Hematopoietic multipotent progenitor cell (in vitro differentiated cells): ENCODE measurements at places on chromosomes 7 and 10.

- DNase-seq, result no peak
Measured at GRCh38 chr7:151999424-152000090, 25.9 kb upstream of the GALNT11 start.

DNA sequence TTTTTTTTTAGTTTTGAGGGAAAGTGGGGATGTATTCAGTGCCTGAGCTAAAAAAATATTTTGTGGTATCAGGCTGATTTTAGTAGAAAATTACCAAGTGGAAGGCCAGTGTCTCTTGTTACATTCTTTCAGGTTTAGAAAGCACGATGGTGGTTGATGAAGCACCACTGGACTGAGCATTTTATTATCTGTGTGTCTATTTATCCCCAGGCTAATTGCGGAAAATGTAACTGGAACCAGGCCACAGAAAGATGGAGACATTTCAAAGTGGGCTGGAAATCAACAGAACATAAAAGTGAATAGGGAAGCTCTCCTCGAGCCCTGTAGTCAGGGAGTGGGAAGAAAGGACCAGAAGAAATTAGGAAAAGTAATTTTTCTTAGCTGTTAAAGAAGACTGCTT lies 261.0 kb downstream of the STK31 start:
- DNase-seq, result no peak

DNA sequence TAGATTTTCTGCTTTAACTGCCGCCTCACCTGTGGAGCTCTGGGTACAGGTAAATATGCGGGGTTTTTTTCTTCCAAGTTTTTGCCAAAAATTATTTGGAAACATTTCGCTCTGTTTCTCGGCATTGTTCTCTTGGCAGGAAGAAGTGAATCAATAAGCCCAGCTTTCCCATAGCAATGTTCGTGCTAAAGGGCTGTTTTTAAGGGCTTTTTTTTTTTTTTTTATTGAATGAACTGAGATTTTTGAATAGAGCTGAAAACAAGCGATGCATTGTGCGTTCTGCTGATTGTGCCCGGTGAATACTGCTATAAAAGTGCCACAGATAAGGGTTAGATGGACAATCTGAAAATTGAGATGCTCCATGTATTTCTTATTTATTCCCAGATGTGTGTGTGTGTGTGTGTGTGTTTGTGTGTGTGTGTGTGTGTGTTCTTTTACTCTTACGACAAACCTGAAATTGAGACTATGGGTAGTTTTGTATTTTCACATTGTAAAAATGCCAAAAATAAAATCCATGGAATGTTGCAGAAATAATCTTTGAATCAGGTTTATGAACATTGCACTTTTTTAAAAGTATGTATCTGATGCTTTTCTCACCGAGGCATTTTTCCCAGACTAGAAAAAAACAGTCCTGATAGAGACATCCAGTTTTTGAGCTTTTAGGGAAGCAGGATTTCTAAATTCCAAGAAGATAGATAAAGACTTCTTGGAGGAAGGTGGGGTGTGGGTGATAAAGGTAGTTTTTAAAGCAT lies 30.5 kb downstream of the KIAA1217 start:
- DNase-seq, result no peak

DNA sequence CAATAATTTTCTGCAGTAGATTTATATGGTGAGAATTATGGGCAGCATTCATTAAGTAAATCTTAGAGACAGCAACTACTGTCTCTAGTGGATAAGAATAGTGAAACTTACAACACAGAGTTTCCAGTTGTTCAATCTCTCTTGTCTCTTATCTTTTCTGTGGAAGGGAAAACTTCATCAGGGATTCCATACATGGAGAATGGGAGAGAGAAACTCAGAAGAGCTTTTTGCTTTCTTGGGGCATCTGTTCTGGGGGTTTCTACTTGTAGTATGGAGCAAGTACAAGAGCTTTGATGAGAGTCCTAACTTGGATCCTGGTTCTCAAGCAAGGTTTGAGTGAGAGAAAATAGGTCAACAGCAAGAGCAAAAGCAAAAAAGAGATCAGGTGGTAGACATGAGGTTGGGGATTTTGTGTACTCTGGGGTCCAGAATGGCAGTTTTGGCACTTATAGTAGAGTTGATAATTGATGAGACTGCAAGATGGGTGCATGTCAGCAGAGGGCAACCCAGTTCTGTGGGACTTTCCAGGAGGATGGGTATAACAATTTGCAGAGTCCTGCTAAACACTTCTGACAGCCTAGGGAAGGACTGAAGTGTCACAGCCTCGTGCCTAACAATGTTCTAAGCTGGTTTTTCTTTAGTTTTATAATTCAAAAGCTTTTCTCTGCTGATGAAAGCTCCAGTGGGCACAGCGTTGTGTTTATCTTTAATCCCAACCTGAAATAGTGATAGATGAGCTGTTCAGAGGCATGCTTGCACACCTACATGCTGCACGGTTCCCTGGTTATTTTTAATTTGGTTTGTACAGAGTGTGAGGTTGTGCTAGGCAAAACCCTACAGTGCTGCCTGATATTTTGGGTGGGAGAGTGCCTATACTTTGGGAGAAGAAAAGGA lies 32.0 kb upstream of the STRIP2 start:
- no peak for DNase-seq

DNA sequence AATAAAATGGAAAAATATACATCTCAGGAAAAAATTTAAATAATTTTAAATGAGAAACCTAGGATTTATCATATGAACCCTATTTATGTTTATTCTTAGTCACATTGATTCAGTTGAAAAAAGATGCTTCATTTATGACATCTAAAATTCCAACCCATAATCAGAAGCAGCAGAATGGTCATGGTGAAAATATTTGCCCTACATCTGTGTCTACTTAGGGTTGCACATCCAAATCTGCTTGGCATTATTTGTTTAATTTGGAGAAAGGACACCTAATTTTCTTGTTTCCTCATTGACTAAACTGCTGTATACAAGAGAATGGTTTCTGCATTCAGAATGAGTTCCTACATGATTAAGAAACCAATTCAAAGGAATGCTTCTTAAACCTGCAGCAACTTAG lies 72.9 kb upstream of the SKAP2 start:
- DNase-seq, result no peak

DNA sequence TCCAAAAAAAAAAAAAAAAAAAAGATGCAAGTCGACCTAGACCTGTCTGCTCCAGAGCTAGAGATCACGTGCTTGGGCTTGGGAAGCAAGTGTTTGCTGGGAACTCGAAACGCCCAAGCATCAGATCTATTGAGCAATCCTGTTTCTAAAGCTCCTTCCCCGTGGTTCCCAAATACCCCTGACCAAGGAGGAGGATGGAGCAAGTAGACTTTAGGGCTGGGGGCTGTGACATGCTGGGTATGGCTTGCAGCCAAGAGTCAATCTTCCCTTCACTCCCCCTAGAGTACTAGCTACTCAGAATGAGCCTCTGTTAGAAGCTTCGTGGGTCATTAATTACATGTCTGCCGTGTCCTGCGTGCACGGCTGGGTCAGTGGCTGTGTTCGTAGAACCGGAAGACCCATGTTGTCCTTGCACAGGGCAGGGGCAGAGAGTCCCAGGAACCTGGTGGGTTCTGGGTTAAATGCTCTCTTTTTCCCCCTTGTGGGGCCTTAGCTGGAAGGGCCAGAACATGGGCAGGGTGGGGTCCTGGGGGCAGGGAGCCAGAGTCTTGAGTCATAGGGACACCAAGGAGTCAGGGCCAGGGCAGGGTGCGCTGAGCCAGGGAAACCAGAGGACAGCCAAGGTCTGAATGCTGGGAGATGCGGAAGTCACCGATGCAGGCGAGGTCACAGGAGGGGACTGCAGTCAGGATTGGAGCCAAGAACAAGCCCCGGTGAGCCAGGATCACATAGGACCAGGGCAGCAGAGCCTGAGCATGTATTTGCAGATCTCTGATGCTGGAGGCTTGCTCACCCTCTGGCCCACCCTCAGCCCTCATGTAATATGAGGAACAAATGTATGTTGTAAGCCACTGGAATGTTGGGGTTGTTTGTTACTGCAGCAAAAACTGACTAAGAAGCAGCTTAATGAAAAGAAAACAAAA lies 34.6 kb upstream of the TPST1 start:
- no peak for DNase-seq

DNA sequence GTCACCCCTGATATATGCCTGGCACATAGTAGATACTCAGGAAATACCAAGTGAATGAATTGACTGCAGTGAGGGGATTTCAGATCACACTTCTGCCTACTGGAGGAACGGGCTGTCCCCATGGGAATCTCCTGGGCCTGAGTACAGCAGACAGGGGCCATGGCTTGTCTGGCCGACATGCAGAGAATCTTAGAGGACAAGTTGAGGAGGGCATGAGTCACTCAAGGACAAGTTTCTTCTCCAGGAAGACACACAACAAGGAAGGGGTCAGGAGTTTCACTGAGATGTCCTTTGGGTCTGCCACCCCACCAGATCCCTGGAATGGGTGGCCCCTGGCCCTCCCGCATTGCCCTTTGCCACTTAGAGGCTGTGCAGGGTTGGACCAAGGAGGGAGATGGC lies 20.7 kb downstream of the PLPP4 start:
- no peak for DNase-seq
